Activated CD8-positive, alpha-beta T cell treated with anti-CD3 and anti-CD28 coated beads, Interleukin-2, amount 10 ng/mL, durations not matched to agents 7 days and 5 days (primary cell): ENCODE measurements at places on chromosomes 13 and 19.

DNA sequence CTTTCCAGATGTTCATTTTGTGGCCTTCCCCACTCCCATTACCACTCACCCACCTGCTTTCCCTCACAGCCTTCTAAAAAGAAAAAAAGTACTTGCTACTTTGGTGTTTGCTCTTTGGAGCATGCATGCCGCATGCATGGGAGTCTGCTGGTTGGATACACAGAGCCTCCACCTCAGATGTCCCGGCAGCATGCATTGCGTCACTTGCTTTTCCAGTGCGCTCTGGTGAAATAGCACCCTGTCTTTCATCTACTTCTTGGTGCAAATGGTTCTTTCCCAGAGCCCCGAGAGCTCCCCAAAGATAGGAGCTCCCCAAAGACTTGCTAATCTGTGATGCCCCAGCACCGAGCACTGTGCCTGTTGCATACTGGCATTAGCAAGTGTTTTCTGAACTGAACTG lies 333.2 kb upstream of the ZNF507 start:
- no peak for DNase-seq
- H3K4me3 ChIP-seq = no peak overlapping the region
- H3K36me3 ChIP-seq = no peaks in the 10 kb centered on the region
- no peak overlapping the region for H3K27ac ChIP-seq
- H3K4me1 ChIP-seq = no peaks in the 10 kb centered on the region
- H3K27me3 ChIP-seq = no peaks in the 10 kb centered on the region

DNA sequence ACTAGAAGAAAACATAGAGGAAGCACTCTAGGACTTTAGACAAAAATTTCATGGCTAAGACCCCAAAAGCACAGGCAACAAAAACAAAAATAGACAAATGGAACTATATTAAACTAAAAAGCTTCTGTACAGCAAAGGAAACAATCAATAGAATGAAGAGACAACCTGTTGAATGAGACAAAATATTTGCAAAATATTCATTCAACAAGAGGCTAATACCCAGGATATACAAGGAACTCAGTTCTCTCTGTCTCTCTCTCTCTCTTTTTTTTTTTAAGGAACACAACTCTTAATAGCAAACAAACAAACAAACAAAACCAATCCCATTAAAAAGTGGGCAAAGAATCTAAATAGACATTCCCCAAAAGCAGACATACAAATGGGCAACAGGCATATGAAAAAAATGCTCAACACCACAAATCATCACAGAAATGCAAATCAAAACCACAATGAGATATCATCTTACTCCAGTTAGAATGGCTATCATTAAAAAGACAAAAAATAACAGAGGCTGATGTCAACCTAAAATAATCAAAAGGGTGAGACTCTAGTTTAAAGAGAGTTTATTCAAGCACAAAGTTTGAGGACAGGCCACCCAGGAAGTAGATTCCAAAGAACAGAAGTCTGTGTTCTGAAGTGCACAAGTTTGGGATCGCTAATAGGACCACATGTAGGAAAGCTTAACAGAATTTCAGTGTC lies 27.1 kb upstream of the SLC7A9 start:
- peaks cover 28% of the 10 kb centered on the region for H3K36me3 ChIP-seq
- H3K4me3 ChIP-seq = no peak overlapping the region
- no peaks in the 10 kb centered on the region for H3K27me3 ChIP-seq
- H3K4me1 ChIP-seq = peaks cover 4% of the 10 kb centered on the region
- DNase-seq = no peak
- H3K27ac ChIP-seq = no peak overlapping the region

DNA sequence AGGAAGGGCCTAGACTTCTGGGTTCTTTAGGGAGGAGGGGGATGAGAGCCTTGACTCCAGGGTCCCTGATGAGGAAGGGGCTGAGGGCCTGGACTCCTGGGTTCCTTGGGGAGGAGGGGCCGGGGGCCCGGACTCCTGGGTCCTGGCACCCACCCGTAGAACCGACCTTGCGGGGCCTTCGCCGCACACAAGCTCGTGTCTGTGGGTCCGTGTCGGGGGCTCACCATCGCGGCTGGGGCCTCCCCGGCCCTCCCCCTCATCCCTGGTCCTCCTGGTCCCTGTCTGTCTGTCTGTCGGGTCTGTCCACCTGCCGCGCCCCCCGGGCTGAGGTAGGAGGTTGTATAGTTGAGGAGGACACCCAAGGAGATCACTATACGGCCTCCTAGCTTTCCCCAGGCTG lies 662 bp upstream of the SPACA6 start:
- DNase-seq = no peak
- no peaks in the 10 kb centered on the region for H3K36me3 ChIP-seq
- peaks cover 20% of the 10 kb centered on the region for H3K27me3 ChIP-seq
- H3K4me3 ChIP-seq = no peak overlapping the region
- H3K27ac ChIP-seq = no peak overlapping the region
- peaks cover 7% of the 10 kb centered on the region for H3K4me1 ChIP-seq

DNA sequence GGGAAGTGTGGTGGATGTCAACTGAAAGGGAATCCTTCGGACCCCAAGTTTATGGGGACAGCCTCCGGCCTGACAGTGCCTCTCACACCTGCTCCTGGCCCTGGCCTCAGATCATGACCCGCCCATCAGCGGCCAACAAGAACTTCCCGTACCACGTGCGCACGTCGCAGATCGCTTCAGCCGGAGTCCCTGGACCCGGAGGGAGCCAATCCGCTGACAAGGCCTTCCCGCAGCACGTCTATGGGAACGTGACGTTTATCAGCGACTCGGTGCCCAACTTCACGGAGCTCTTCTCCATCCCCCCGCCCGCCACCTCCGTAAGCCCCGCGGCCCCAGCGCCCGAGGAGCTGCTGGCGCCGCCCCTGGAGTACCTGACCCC lies 2.0 kb upstream of the MEGF8 start:
- DNase-seq = no peak
- H3K4me1 ChIP-seq = peaks cover 23% of the 10 kb centered on the region
- peaks cover 3% of the 10 kb centered on the region for H3K36me3 ChIP-seq
- peak overlapping the region; percentile 3 for H3K4me3 ChIP-seq

DNA sequence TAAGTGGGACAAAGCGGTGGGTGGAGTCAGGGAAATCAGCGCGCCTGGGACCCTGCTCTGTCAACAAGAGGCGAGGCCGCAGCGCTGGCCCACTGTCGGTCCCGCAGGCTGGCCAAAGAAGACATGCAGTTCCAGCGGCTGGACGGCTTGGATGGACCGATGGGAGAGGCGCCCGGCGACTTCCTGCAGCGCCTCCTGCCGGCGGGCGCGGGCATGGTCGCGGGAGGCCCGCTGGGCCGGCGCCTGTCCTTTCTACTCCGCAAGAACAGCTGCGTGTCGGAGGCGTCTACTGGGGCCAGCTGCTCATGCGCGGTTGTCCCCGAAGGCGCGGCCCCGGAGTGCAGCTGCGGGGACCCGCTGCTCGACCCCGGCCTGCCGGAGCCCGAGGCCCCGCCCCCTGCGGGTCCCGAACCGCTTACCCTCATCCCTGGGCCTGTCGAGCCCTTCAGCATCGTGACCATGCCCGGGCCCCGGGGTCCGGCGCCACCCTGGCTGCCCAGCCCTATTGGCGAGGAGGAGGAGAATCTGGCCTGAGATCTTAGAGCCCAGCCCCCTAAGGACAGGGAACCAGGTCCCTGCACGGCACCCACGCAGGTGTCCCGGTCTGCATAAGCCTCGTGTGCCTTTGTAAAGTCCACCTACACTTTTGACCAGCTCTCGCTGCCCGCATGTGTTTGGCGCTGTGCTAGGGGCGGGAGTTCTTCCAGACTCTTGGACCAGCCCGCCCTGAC lies 6.1 kb downstream of the BEST2 start:
- peak; percentile 72 for DNase-seq
- no peaks in the 10 kb centered on the region for H3K36me3 ChIP-seq
- H3K4me1 ChIP-seq = peaks cover 11% of the 10 kb centered on the region
- peak overlapping the region; percentile 31 for H3K4me3 ChIP-seq
- H3K27ac ChIP-seq = no peak overlapping the region

DNA sequence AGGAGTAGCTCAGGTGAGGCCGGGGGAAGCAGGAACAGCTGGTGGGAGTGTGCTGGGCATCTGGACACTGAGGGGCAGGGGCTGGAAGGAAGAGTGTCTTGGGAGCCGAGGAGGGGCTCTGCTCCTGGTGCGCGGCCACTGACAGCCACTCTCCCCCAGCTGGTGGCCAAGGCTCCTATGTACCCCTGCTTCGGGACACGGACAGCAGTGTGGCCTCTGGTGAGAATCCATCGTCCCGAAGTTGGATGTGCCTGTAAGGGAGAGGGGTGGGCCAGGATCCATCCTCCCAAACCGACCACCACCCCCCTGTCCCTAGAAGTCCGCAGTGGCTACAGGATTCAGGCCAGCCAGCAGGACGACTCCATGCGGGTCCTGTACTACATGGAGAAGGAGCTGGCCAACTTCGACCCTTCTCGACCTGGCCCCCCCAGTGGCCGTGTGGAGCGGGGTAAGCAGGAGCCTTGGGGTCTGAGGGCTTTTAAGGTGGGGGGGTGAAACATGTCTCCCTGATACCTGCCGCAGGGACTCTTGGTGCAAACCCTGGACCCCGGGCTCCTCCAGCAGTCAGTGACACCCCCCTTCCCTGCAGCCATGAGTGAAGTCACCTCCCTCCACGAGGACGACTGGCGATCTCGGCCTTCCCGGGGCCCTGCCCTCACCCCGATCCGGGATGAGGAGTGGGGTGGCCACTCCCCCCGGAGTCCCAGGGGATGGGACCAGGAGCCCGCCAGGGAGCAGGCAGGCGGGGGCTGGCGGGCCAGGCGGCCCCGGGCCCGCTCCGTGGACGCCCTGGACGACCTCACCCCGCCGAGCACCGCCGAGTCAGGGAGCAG lies 2.0 kb upstream of the USF2 start:
- H3K36me3 ChIP-seq = peaks cover 38% of the 10 kb centered on the region
- no peaks in the 10 kb centered on the region for H3K27me3 ChIP-seq
- H3K27ac ChIP-seq = peak overlapping the region; percentile 94
- no peak for DNase-seq
- H3K4me3 ChIP-seq = peak overlapping the region; percentile 94

DNA sequence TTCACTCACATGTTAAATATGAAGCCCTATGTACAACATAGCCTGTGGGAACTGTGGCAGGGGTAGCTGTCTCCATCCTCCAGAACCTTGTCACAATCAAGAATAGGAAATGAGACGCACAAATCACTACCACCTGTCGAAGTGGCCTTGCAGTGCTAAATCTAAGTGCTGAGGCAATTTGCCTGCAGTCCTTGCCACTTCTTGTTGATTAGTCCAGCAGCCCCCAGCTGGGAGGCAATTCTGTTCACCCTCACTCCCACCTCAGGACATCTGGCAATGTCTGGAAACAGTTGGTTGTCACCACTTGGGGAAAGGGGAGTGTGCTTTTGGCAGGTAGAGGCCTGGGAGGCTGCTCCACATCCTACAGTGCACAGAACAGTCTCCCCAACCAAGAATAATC lies 10.7 kb downstream of the RFX2 start:
- peak overlapping the region; percentile 85 for H3K27ac ChIP-seq
- no peak overlapping the region for H3K4me3 ChIP-seq
- no peaks in the 10 kb centered on the region for H3K27me3 ChIP-seq
- H3K4me1 ChIP-seq = peaks cover 16% of the 10 kb centered on the region

GRCh38 chr19:3910105-3910504 lies 22.8 kb upstream of the NMRK2 start:
- DNase-seq = no peak
- no peaks in the 10 kb centered on the region for H3K36me3 ChIP-seq
- no peak overlapping the region for H3K4me3 ChIP-seq
- H3K4me1 ChIP-seq = no peaks in the 10 kb centered on the region
- no peak overlapping the region for H3K27ac ChIP-seq

DNA sequence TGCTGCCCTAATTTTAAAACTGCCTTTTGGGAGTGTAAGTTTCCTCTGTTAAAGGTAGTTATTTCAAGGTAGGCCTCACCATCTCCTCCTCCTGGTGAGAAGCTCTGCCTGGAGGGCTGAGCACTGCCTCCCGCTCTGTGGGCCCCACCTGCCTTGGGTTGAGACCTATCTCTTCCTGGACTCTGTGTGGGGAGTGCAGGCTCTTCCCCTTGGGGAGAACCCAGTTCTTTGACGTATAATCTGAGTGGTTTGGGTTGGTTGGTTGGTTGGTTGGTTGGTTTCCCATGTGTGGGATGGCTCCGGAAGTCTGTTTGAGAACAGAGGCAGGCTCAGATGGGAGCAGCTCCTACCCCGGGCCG lies 39.1 kb downstream of the ACTN4 start:
- H3K27ac ChIP-seq = peak overlapping the region; percentile 79
- H3K36me3 ChIP-seq = peaks cover 50% of the 10 kb centered on the region
- H3K4me3 ChIP-seq = peak overlapping the region; percentile 46

DNA sequence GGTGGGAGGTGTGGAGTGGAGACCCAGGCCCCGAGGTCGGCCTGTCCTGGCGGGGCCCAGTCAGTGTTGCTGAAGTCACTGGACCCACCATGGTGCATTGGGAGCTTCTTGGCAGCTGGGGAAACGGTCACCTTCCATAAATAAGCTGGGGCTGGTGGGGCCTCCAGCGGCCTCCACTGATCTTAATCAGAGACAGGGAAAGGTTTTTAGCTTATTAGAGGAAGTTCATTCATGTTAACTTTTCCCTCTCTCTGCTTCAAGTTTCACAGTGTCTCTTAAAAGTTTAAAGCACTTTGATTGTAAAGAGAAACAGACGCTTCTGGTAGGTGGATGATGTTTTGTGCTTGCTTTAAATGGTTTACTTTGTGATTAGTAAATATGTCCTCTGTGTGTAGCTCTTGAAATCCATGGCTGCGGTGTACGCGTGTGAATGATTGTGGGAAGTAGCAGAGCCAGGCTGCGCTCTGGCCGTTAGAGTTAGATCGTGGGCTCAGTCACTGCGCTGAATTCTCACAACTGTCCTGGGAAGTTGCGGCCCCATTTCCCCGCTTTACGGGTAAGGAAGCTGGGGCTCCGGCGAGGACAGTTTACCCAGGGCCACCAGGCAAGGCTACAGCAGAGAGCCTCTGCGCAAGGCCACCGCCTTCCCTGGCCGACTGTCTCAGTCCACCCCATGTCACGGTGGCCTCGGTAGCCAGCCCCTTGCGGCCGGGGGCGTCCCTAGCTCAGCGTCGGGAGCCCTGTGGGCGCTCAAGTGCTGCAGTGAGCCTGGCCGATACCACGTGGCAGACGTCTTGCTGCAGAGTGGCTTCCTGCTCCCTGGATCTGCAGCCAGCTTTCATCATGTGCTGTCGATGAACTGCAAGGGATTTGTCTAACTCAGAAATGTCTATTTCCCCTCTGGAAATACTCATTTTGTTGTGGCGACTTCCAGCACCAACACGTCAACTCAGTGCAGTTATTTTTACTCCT lies 16.5 kb upstream of the NDUFS7 start:
- peaks cover 14% of the 10 kb centered on the region for H3K36me3 ChIP-seq
- H3K4me1 ChIP-seq = peaks cover 30% of the 10 kb centered on the region
- DNase-seq = no peak
- H3K27me3 ChIP-seq = no peaks in the 10 kb centered on the region
- H3K4me3 ChIP-seq = no peak overlapping the region

GRCh38 chr19:16587833-16588823 lies 15.9 kb upstream of the SLC35E1 start:
- peaks cover 7% of the 10 kb centered on the region for H3K36me3 ChIP-seq
- H3K27ac ChIP-seq = peak overlapping the region; percentile 95
- H3K4me3 ChIP-seq = peak overlapping the region; percentile 78
- no peaks in the 10 kb centered on the region for H3K27me3 ChIP-seq
- peaks cover 95% of the 10 kb centered on the region for H3K4me1 ChIP-seq
- DNase-seq = peak; percentile 77
